ENCODE measurements at places on chromosomes 7 and 10.

DNA sequence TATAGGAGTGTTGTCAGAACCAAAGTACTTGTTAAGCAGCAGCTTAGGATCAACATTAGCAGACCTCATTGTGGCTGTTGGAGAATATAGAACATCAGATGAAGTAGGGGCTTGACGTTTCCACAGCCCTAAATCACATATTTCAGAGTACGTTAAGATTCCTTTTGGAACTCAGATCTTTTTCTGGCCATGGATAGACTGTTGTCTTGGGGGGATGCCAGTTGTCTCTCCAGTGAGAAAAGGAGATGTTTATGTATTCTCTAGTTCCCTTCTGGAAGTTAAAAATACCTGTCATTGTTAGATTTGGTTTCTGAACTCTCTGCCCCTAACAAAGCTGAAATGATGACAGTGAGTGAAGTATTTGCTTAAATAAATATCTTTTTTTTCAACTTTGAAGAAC, 191.3 kb downstream of the AUTS2 start:
- no peak for DNase-seq

DNA sequence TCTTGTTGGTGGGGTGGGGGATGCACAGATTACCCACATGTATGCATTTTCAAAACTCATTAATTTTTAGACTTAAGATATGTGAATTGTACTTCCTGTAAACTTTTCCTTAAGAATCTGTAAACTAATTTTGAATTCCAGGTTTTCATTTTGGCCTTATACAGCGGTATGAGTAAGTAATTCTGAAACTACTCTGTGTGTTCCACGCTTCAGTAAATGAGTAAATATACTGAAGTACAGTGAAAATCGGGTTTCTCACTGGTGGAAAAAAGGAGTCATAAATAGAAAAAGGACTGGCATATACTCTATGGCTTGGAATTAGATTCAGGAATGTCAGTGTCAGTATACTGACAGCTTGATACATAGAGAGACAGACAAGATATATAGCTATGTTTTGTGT, 72.8 kb downstream of the CTTNBP2 start:
- no peak for DNase-seq

DNA sequence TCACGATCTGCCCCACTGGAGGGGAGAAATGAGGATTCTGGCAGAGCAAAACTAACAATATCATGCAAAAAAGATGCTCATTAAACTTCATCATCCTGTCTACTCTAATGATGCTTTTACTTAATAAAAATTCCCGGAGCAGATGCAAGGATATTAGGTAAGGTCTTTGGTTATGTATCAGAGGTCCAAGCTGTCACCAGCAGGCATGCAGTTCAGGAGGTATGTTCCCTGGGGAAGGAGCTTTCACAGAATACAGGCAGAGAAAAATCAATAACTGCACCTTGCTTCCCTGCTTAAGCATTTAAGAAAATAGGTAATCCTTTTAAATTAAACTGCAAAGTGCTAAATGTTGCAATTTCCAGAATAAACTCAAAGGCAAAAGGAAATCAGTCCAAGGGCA, 81.6 kb upstream of the C1QL3 start:
- no peak for DNase-seq

- DNase-seq, result no peak
These were observed 68.4 kb downstream of the ELFN1 start for GRCh38 chr7:1738511-1738910.

DNA sequence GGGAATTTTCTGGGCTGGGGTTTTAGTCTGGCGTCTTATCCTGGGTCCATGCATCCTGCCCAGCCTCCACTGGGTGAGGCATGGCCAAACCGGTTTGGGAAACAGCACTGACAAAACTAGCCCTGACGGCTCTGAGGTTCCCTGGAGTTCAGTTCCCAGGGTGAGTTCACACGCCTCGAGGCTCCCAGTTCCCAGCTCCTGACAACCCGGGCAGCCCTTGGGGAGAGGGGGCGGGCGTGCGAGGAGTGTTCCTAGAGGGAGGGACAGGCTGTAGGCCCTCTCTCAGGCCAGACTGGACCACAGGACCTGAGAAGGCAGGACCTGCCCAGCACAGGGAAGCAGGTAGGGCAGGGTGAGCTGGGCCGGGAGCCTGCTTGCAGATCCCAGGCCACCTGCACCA, 82.3 kb upstream of the PPIF start:
- DNase-seq, result no peak

- no peak for DNase-seq
These were observed 177.6 kb upstream of the MEOX2 start for GRCh38 chr7:15863951-15864625.

- peak; percentile 17 for DNase-seq
These were observed 10.2 kb upstream of the ZFYVE27 start for GRCh38 chr10:97726636-97727178.

DNA sequence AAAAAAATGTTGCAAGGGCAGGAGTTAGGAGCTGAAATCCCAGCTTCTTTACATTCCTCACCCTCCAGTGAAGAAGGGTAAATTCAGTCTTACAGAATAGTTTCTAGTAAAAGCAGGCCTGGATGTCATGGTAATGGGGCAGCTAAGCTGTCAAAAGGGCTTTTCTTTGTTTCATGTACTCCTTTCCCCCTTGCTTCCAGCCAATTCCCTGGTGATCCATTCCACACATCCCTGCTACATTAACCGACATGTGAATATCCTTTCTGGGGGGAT, 36.0 kb downstream of the RHEB start:
- no peak for DNase-seq

Data from suppressor macrophage treated with lipopolysaccharide for 1 hour (primary cell).